ENCODE measurements at places on chromosomes 1 and 21.

GRCh38 chr1:182213163-182213562, 151.7 kb upstream of the ZNF648 start:
- no peak for DNase-seq

- no peak for DNase-seq
These were observed 177.8 kb downstream of the GIPC2 start for GRCh38 chr1:78223417-78224215.

DNA sequence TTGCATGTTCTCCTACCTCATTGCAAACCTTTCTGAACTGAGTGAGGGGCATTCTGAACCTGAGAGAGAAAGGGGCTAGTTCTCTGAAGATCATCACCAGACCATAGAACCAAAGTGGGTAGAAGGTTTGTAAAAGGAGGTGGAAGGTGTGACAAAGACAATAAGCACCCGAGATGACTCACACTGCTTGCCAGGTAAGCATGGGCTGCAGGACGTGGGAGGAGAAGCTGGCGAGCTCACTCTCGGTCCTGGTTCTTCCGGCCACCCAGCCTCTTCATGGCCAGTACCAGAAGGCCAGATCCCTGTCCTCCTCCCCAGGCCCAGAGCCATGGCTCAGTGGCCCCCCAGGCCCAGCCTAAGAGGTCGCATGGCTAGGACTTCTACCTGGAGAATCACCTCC, 128.3 kb downstream of the TMEM53 start:
- no peak for DNase-seq

DNA sequence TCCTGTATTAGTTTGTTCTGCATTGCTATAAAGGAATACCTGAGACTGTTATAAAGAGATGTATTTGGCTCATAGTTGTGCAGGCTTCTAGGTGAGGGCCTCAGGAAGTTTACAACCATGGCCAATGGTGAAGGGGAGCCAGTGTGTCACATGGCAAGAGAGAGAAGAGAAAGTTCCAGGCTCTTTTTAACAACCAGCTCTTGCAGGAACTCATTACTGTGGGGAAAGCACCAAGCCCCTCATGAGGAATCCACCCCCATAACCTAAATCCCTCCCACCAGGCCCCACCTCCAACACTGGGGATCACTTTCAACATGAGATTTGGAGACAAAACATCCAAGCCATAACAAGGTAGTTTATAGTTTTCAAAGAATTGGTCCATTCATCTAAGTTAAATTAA, 5.0 kb upstream of the MEAF6 start:
- DNase-seq: no peak

DNA sequence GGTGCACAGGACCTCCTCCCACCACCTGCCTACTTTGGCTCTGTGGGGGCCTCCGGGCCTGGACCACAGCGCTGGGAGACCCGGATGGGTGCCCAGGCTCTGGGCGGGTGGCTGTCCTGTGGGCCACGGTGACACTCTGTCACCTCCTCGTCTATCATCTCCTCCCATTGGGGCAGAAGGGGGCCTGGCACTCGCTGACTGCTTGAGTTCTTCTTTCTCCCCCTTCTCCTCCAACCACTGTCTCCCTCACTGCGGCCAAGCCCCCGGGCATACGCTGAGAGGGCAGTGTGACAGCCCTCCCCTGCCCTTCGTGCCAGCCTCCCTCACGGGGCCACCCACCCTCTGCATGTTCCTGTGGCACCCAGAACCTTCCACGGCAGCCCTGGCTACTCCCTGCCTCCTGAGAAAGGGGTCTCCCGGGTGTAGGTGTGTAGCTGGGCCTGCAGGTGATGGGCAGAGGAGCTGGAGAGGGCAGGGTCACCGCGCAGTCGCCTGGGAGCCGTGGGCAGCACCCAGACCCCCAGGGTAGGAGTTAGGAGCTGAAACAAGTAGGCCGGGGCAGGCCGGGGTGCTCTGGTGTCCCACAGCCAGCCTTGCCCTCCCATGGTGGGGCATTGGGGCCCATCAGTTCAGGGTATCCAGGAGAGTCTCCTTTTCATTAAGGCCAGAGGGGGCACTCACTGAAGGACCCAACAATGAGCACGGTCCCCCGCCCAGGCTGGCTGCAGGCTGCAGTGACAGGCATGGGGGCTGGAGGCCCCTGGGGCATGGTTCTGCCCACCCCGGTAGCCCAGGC, 9.2 kb upstream of the ARF1 start:
- no peak for DNase-seq

DNA sequence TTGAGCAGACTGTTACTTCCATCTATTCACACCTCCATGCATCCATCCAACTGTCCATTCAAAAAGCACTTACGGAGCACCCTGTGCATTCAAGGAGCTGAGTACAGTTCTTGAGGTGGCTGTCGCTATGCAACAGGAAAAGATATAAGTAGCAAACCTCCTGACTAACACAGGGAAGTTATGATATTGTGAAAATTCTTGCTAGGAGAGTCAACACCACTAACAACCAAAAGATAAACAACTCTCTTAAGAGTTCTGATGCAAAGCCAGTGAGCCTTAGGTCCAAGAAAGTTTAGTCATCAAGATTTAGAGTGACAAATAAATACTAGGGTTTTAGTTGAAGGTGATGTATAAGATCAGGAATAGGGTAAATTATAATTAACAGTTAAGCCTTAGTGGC, 44.5 kb upstream of the TRIM45 start:
- no peak for DNase-seq

DNA sequence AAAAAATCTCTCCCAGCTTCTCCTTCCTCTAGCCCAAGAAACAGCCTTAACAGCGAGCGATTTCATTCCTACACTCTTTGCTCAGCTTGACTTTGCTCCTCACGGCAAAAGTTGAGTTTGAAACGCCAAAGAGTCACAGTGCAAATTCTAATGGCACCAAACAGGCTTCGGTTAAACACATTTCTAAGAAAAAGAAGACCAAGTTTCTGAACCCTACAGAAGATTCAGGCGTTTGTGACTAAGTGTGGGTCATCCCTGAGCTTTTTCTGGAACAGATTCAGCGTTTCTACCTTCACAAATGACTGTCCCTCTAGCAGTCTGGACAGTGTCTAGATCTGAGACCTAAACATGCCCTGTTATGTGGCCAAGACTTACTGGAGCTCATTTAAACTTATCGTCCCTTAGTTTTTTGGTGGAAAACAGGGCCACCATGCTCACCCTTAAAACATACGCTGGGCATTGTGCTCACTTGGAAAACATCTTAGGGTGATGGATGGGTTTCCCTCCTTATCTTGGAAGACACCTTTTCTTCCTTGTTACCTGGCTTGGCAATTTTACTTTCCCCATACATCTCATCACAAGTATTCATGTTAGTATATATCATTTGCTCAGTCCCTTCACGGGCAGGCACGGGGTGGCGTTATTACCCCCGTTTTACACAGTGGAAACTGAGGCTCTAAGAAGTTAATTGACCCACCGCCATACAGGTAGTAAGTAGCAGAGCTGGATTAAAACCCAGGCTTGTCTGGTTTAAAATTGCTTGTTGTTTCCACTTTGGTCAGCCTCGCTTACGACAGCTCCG, 1.0 kb downstream of the C1orf198 start:
- DNase-seq: no peak

DNA sequence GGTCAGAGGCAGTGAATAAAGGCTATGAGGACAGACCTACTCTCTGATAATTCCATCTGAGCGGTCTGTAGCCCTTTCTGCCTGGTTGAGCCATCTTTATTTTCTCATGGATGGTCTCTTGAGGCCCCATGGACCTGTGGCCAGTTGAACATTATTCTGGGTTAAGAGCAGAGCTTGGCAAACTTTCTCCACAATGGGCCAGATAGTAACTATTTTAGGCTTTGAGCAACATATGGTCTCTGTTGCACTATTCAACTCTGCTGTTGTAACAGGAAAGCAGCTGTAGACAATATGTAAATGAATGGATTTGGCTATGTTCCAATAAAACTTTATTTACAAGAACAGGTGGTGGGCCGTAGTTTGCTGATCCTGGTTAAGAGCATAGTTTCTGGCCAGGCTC, 62.7 kb downstream of the KAZN start:
- DNase-seq: no peak

- no peak for DNase-seq
These were observed 151.7 kb downstream of the PCP4 start for GRCh38 chr21:40018871-40019475.

DNA sequence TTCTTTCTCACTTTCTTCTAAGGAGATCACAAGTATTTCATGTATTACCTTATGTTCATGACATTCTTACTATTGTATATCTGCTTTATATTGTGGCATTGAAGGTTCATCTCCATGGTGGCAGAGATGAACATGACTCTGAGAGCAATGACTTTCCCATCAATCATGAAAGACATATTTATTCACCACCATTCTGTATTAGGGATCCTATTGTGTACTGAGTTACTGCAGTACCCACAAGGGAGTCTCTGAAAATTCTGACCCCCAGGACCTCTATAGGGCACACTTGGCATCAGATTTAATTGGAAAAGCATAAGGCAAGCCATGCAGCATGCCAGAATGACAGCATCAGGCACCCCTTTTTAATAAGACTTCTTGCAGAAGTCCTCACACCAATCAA, 21.9 kb upstream of the C21orf91 start:
- no peak for DNase-seq

DNA sequence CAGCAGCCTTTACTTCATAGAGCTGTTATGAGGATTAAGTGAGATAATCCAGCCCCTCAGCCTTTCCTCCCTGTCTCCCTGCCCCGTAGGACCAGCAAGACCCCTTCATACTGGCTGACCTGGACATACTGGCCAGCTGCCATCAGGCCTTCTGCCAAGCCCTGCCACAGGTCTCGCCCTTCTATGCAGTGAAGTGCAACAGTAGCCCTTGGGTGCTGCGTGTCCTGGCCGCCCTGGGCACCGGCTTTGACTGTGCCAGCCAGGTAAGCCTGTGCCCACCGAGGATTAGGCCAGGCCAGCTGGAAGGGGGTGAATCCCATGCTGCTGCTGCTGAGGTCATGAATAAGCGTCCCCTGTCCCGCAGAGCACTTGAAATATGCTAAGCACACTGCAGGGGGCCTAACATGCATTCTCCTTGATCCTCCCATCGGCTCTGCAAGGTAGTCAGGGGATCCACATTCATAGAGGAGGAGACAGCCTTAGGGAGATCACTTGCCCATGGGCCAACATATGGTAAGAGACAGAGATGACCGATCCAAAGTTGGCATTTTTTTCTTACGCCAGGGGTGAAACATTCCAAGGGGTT, 73.3 kb upstream of the TINAGL1 start:
- no peak for DNase-seq

DNA sequence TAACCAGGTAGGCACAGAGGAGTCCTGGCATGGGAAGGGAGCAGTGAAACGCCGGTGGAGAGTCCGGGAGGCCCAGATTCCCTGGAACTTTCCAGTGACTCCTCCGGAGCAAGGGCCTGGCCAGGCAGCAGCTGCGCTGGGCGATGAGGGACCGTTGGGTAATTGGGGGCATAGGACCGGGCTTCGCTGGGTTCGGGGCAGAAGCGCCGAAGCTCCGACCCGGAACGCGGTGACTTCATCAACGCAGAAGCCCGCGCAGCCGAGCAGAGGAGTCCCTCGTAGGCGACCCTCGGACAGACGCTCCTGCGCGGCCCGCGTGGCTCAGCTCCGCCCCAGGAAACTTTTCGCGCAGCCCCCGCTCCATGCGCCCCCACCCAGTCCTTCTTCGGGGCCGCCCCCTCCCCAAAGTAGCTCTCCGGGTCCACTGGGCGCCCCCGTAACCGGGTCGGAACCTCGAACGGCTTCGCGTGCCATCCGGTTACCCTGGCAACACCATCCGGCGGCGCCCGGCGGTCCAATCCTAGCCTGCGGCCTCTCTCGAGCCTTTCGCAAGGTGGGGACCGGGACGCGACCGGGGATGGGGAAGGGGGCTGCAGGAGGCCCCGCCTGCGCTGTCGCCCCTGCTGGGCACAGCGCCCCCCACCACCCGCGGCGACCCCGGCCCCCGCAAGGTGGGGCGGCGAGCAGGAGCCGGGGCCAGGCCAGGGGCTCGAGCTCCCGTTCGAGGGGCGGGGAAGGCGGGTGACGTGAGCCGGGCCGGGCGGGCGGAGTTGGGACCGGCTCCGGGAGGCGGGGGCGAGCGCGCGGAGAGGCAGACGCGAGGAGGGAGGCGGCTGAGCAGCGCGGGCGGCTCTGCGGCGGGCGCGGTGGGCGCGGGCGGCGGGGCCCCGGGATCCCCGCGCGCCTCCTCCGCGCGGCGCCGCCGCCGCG, at the start of gene AJAP1:
TSS of gene AJAP1 (plus strand) at position 814 of the 930 bp plus-strand sequence. CDS start 817 bp downstream, outside the sequence.
- DNase-seq: no peak

DNA sequence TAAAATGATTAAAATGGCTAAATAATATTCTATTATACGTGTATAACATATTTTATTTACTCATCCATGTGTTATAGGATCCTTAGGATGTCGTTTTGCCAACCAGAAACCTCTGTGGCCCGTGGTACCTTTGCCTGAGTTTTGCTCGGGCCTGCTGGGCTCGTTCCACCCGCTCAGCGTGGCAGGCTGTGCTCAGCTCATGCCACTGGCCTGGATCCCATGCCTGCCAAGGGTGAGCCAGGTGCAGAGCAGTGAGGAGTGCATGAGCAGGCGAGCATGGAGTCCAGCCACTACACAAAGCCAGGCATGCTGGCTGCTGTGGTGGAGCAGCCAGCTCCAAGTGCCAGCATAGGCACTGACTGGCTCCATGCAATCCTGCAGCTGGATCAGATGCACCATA, 417.2 kb downstream of the TTLL7 start:
- no peak for DNase-seq

DNA sequence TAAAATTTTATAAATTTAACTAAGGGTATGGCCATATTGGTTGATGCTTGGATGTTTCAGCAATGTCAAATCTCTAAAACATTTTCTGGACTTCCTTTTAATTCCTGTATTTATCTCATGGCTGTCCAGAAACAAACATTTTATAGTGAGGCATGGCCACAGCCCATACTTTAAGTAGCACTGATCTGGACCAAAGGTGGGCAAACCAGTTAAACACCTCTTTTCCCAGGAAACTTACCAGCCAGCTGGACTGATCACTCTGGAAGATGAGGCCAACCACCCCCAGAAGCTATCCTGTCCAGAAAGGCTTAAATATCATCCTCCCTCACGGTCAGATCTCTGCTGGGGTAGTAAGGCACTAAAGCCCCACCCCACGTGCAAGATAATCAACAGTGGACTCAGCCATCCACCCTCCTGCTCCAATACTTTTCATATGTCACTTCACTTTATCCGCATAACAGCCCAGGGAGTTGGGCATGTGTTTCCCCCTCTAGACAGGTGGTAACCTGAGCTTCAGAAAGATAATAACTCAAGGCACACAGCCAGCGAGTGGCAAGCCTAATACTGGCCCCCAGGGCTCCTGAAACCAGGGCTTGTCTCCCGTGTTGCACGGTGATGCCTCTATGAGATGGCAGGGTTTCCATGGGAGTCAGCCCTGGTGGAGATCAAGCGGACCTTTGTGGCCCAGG, 120.5 kb upstream of the NGF start:
- no peak for DNase-seq

GRCh38 chr1:208103597-208104513, 140.3 kb downstream of the PLXNA2 start:
- no peak for DNase-seq

DNA sequence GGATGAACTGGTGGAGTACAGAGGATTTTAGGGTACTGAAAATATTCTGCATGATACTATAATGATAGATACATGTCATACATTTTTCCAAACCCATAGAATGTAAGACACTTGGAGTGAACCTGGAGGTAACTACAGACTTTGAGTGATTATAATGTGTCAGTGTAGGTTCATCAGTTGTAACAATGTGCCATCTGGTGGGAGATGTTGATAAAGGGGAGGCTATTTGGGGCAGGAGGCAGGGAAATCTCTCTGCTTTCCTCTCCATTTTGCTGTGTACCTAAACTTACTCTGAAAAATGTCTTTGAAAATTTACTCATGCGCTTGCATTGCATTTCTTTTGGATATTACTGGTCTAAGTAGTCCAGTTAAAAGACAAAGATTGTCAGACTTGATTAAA, 35.2 kb downstream of the PTBP2 start:
- no peak for DNase-seq

All from GM12891 (cell line).